NCI-H2081 treated with DMSO at 0.1 percent for 48 hours (cell line): ENCODE measurements at places on chromosomes 5 and 9.

DNA sequence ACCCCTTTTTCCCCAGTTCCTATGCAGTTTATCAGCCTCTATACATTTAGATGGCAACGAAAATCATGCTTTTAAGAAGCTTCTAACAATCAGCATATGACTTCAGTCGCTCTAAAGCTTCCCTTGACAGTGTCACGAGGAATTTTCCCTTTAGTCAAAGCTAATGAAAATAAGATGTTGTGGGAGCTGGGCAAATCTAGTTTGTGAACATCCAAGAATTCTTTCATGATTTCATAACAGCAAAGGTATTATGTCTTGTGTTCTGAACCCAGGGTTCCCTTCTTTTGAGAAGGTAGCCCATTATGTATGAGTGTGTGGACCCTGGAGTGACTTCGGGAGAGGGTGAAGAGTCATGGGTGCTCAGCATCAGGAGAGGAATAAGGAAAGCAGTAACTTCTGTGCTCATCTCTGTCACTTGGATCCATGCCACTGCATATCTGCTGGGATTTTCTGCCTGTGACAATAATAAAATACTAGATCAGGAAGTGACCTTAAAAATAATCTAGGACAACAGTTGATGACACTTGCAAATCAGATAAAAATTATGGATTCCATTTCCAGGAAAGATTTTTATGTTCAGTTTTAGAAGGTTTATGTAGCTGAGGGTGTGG is 102.4 kb downstream of the PCSK1 start:
- DNase-seq = no peak

DNA sequence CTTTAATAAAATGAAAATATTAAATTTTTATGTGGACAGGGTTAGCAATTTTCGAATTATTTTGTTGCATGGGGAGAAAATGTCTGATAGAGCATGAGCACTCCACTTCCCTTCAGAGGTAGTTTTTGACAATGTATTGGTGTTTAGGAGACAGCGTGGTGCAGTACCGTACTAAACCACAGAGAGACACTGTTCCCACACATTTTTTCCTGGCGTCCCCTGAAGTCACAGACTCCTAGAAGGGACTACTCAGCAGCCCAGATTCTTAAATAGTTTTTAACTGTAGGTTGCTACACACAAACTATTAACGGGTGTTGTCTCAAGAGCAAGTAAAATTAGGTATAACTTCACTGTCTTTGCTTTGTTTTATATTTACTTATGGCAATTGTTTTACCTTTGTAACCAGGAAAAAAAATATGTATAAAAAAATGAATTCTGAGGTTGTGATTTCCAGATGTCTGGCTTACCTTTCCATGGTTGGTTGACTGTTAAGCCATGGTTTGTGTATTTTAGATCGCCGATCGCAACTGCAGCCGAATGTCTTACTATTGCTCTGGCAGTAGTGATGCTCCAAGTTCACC is 171.2 kb downstream of the DOCK8 start:
- peak; percentile 7 for DNase-seq

- DNase-seq = no peak
Observed at GRCh38 chr9:122340161-122340560, 30.7 kb upstream of the PTGS1 start.

DNA sequence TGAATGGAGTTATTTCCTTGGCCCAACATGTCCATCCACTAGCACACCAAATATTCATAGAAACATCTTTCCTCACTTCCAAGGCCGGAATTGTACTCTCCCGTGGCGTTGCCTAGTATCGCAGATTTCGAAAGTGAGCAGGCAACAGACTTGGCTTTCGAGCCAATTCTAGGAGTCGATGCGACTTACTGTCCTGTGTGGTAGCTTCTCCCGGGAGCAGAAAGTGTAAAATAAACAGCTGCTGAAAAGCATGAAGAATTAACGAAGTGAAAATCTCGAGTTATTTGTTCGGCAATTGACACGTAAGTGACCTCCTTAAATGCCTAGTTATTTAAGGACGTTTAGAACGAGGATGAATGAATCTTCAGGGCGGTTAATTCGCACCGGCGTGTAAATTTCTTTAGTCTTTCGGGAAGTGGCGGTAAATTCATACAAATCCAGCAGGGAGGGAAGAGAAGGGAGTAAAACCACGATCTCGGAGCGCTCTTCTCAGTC is 449 bp upstream of the PCSK5 start:
- no peak for DNase-seq

DNA sequence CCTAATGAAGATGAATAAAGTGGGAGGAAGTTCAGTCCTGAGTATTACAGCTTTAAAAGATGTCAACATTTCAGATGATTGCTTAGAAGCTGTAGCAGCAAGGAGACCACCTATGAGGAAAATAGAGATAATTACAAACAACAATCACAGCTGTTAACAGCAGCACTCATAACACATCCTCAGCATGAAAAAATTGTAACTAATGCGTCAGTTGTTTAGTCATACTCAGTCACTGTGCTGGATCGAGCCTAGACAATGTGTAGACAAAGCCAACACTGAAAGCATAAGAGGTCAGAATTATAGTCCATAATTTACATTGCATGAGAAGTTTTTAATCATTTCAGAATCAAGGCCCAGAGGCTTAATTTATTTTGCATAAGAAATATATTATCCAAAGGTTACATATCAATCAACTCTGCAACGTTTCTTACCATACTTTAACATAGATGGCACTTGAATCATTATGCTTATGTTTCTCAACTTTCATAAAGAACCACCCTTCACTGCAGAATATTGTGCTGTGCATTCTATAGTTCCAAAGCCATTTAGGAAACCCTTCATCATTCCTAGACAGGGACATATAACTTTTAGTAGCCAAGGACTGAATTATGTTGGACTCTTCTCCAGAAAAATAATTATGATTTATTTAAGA is 60.2 kb upstream of the HAPLN1 start:
- DNase-seq = no peak

DNA sequence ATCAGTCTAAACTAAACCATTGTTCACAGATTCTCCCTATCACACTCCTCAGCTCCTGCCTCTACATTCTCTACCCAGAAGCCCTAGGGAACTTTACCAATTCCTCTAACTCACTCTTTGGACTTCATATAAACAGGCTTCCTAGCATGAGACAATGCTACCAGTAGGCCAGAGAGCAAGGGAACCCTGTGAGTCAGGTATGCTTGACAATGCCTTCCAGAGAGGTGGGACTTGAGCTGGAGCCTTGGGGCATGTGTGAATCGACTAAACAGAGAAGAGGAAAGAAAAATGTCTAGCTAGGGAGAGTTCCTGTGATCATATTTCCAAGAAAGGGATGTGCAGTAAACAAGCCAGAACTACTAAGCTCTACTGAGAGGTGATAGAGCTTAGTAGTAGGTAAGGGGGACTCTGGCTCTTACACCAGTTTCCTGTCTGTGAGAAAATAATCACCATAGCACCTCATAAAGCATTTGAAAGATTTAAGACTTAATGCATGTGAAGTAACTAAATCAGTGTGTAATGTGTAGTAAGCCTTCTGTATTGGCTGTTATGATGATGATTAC is 6.4 kb upstream of the RFK start:
- DNase-seq = no peak

DNA sequence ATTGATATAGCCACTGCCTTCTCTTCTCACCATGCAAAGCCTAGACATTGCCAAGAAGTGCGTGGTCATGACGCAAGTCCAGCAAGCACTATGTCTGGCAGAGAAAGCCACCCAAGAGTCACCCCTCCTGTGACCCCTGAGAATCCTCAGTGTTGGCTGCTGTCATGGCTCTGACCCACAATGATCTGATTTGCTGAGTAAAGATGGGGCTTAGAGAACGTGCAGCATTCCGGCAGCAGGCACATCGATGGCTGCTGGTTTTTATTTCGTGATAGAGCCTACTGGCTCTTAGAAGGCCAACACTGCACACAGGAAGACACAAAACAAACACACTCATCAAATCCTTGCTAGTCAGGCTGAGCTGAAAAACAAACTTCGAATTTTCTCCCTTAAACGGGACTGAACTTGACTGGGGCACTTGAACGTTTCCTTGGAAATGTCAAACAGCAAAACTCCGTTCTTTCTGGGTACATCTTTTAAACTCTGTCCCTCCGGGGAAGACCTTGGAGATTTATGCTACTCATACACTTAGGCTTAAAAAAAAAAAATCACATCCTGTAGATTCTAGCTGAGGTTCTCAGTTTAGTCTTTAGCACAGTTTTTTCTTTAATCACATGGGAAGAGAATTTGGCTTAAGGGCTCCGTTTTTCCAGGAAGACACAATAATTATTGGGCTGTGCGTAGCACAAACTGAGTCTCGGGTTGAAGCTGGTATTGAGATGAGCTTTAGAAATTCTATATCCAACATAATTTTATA is 88.2 kb upstream of the BASP1 start:
- DNase-seq = no peak

DNA sequence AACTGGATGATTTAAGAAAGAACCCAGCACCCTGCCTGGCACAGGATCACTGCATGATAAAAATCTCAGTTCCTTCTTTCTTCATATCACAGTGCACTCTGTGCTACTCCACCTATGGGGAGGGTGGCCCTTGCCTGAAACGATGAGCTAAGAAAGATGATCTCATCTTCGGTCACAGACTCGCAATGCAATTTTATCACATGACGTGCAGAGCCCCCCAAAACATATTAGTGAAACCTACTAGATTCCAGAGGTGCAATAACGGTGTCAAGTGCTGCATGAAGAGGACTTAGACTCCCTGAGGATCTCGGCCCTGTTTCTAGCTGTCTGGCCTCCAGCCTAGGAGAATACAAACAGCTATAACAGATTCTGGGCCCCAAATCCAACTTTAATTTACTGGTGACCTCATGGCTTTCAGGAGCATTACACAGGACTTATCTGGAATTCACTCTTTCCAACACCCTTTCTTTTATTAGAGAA is 104.0 kb downstream of the EBF1 start:
- no peak for DNase-seq

DNA sequence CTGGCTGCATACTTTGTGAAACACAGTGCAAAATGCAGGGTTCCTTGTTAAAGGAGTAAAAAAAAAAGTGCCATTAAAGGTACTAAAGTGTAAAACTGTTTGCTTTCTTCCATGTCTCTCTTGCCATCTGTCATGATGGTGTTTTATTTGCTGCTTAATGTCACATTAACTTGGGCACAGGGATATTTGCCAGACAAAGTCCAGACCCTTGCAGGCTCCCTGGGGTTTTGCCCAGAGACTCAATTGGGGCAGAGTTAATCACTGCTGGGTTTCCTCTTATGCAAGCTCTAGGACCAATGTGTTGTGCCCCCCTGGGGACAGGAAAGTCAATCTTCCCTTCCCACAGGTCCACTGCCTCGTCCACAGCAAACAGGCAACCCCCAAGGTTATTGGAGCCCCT is 274.3 kb upstream of the SGCD start:
- DNase-seq = no peak

GRCh38 chr9:126532489-126532888 is 81.2 kb upstream of the LMX1B start:
- no peak for DNase-seq

DNA sequence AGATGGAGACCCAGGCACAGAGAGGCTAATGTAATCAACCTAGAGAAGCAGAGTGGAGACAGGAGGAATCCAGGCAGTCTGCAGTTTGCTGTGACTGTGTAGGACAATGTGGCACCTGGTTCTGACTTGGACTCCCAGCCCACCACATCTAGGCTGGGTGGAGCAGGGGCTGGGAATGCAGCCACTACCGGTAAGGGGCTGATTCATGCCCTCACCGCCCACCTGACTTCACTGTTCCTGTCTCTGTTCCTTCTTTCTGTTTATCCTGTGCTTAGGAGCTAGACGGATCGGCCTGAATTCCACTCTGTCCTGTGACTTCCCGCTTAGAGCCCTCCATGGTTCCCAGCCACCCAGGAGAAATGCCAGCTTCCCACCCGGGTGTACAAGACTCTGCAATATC is 2.6 kb downstream of the PDLIM4 start:
- DNase-seq = no peak

DNA sequence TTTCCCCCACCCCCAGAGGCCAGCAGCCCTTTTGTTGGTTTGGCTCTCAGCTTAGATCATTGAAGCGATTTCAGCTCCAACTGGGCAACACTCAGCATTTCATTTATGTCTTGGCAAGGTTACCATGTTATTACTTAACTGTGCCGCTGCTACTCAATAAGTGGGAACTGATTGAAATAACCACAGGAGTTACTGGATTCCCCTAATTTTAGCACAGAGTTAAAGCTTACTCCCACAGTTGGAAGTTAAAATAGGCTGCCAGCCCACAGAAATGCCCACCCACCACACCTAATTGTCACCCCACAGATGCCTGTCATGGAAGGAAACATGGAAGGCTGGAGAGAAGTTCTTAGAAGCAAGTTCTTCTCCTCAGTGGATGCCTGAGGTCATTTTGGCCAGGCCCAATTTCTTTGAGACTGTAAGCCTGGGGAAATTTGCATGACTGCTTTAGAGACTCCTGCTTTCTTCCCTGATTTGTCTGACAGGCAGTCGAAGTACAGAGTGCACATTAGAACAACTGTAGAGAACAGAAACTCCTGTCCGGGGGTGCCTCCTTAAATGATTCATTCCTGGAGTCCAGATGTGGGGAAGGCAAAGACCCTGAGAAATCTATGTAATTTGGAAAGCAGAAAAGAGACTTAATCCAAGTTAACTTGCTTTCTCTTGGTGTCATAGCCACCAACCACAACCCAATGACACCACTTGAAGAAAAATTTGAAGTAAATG is 370.0 kb downstream of the ZSWIM6 start:
- DNase-seq = peak; percentile 5
